ENCODE measurements at places on chromosomes 12 and 14. TPM values are rescaled to one million over a fixed set of nuclear protein-coding genes. Genes with fewer than 3 reads are reported as not detected.

Gene GPR135
- total RNA-seq: 3.1 TPM

Gene ACACB
- total RNA-seq: 30.1 TPM

Gene PPP2R5C
- 208 TPM for total RNA-seq

Gene HSPA2
- total RNA-seq: 12.3 TPM

Gene PIWIL1
- total RNA-seq: not detected

Gene LMO3
- total RNA-seq: 230 TPM

Gene SBNO1
- 17.8 TPM for total RNA-seq

Gene NEDD1
- 18.9 TPM for total RNA-seq

Gene NANOG
- total RNA-seq: not detected

Gene RHOJ
- 7.0 TPM for total RNA-seq

Gene C12orf56
- not detected for total RNA-seq

Gene PLBD1
- 19.9 TPM for total RNA-seq

Gene VRTN
- 0.09 TPM for total RNA-seq

DNA sequence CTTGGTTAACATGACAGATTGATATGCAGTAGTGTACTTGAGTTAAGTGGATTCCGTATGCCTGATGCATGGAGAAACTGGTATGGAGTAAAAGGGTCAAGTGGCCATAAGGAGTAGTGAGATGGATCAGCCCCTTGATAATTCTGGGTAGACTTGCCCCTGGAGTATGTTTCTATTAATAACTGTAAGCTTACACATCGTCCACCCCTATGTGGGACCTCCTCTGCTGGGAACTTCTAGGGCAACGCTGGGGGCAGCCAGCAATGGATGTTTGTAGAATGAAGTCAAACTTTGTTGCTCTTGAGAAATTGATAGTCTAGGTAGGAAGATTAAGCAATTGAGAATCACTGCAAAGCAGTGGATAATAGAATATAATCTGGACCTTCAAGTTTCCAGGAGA, 3.5 kb downstream of the C12orf75 start:
- no peak for DNase-seq

- DNase-seq: no peak
These were observed 70.5 kb upstream of the ANO4 start for GRCh38 chr12:100724071-100724470.

DNA sequence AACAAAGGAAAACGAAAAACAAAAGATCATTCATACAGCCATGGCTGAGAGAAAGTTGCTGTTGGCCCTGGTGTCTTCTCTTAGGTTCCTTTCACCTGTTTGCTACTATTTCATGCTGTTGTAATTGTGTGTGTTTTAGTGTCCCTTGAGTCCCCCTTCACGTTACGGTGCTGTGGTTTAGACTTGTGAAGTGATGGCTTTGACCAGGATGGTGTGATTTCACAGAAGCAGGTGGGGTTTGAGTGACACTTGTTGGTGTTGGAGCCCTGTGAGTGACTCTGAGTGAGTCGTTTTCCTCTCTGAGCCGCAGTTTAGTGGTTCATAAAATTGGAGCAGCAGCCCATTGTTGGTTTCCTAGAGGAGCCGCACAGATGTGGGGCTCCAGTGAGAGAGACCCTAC, 635.4 kb downstream of the VRK1 start:
- DNase-seq: no peak

DNA sequence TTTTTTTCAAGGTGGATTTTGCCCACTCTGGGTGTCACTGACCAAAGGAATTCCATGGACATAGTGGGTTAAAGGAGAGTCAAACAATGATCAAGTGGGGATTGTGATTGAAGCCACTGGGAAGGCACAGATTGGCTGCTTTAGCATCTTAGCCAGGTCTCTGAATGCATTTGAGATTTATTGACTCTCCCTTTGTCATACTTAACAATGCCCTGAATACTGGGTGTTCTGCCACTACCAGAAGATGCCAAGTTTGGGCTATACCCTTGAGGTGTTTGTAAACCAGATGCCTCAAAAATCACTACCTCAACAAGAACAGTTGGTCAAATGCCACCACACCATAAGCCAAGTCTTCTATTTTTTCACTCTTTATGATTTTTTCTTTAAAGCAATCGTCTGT, 114.8 kb downstream of the GTF2A1 start:
- DNase-seq: no peak

DNA sequence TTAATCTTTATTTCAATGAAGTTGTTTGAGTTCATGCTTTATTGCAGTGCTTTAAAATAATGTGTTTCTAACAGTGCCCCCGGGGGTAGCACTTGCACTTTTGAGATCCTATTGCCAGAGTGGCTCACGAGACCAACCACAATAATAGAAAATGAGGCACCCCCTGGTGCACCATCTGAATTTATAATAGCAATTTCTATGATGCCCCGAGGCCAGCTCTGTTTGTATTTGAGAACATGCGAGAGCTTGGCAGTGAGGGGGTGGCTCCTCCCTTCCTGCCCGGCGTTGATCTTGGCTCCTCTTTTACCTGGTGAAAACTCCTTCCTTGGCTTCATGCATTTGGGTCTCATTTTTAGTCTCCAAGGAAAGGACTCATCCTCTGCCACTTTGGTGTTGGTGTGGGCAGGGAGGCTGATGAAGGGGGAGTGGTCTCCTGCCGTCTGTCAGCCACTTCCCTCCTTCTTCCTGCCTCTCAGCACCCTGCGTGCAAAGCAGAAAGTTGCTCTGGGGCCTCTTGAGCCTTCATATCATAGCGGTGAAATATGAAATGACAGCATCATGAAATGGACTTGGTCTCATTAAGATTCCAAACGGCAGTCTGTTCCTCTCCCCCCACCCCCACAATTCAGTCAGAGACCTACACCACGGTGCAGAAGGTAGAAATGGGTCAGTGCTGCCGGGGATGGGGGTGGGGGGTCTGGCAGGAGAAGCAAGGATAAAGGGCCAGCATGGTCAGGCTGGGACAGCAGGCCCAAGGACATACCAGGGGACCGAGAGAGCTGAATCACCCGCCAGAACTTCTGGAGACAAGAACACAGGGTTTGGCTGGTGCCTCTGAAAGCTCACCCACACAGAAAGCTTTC, 17.7 kb upstream of the NRXN3 start:
- no peak for DNase-seq

GRCh38 chr14:79407572-79407971, 803.7 kb downstream of the DIO2 start:
- DNase-seq: no peak

DNA sequence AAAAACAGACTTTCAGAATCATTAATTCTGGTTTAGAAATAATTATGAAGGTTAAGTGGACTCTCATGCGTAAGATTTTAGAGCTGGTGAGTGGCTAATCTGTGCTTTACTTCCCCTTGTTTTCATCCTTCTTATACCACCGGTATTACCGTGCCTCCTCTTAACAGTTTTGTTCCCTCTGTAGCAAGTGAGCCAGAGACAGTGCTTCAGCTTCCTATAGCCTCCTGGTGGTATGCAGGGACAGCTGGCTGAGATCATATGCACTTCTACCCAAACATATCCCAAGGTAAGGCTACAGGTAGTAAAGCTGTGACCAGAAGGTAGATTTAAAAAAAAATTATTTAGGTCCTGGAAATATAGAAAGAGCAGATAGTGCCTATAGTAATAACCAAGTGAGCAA, 55.2 kb downstream of the PDE3A start:
- no peak for DNase-seq

DNA sequence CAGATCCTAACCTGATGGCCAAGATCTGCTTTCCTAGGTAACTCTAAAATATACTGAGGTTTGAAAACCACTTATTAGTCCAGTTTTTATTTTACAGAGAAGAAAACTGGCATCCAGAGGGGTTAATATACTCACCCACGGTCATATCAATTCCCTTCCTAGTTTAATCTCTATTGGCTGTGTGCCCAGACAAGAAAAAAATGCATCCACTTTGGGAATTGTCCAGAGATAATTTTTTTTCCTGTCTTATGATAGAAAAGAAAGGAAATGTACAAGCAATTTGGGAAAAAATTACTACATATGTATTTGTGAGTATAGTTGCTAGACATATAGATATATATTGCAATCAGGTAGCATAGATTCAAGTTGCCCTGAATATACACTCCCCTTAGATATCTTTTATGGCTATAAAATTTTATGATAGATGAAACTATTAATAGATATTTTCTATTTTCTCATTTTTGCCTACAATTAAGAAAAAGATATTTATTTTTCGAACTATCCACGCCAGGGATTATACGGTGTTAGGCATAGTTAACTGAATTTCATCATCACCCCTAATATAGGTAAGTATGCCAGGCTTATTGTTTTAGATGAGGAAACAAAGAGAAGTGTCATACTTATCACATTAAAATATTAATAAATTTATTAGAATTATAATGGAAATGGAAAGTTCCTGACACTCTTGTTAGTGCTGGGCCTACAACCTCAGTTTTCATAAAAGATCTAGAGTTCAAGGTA, 100.5 kb upstream of the SLC38A2 start:
- DNase-seq: no peak

GRCh38 chr14:95858893-95859292, 17.7 kb upstream of the TUNAR start:
- no peak for DNase-seq

DNA sequence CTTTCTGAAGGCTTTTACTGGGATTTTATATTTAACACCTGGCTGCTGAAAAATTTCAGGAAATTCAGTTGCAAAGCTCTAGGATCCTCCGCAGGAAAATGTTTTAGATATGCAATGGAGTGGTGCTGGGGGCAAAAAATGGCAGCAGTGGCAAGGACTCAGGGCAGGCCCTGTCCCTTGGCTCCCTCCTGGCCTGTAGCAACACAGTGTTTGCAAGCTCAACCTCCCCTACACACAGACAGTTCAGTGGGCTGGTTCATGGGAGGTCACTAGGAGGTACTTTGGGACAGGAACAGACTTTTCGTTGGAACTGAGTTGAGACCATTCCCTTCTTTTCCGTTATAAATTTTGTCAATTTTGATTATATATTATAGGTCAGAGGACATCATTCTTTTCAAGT, 270.4 kb downstream of the ADAMTS20 start:
- no peak for DNase-seq

DNA sequence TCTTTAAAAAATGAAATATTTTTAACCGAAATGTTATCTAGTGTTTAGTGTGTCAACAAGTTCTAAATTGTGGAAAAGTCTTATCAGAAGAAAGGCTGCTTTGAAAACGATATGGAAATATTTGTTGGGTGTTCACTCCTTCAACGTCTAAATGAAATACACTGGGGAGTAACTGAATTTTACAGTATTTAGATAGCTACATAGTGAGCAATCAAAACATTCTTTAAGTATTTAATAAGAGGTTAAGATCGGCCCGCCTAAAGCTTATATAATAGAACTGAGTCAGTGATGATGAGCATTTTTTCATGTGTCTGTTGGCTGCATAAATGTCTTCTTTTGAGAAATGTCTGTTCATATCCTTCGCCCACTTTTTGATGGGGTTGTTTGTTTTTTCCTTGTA, 228.3 kb downstream of the RAD51B start:
- DNase-seq: no peak

DNA sequence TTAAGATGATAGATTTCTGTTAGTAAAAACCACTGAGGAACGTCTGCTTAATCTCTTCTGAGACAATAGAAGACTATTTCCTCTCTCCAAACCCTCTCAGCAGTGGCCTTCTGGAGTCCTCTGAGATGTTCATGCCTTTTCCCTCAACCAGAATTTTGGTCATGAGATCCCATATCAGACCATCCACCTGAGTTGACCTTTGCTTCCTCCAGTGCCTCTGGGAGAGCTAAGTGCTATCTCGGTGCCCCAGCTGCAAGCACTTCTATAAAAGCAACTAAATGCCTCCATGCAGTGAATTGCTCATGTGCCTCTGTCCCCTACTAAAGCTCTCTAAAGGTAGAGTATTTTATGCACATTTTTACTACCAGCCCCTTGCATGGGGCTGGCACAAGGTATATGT, 172.8 kb upstream of the BCL2L14 start:
- no peak for DNase-seq

DNA sequence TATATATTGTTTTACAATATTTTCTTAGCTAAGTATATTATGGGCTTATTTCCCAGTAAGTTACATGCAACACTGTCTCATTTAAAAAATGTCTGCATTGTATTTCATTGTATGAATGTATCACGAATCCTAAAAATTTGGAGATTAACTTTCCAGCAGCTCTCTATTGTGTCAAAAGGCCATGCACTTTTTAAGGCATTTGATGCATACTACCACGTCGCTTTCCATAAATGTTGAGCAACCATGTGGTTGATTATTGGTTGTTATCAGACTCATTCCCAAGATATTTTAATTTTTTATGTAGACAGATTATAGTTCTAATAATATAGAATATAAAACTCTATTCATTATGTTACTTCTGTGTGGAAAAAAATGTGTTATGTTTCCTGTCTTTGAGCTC, 79.9 kb downstream of the SMOC1 start:
- no peak for DNase-seq

DNA sequence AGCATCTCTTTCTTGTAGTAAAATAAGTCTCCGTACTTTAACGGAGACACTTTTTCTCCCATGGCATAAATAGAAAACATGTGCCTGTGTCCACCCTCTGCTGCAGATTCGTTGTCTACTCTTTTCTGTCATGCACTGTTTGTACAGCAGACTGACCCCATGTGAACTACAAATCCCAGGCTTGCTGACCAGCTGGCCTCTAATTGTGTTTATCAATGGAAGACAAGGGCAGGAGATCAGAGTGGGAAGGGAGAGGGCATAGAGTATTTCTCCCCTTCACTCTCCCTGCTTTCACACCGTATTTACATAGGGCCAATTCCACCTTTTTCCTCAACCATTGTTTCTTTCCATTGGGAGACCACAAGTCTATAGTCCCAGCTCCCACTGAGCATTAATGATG, 31.0 kb upstream of the TMTC2 start:
- DNase-seq: no peak

GRCh38 chr12:92416385-92416812, 270.8 kb upstream of the BTG1 start:
- no peak for DNase-seq

GRCh38 chr14:29380826-29381225, 546.8 kb downstream of the PRKD1 start:
- no peak for DNase-seq

- DNase-seq: no peak
These were observed 85.7 kb downstream of the SAMD4A start for GRCh38 chr14:54652605-54653052.

GRCh38 chr14:74563586-74564159, 48.4 kb downstream of the LTBP2 start:
- no peak for DNase-seq

GRCh38 chr12:93379326-93379980, 1.7 kb downstream of the NUDT4 start:
- no peak for DNase-seq

All from upper lobe of left lung (tissue), 6 donors.